ENCODE measurements at places on chromosomes 16 and 17.

DNA sequence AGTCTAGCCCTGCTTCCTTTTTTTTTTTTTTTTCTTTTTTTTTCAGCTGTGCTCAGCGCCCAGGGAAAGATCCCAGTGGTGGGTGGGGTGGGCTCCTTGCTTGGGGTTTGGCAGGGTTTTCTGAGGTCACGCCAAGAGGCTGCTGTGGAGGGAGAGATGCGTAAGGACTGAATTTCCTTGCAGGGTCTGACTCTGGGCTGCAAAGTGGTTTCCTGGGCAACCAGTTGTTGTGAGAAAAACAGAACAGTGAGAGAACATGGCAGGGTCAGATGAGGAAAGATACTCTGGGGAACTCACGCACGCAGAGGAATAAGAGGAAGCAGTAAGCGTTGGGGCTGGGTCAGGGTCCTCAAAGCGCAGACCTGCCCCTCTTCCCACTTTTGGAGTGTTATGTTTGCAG is 119.5 kb downstream of the IRF8 start:
- no peak for DNase-seq

DNA sequence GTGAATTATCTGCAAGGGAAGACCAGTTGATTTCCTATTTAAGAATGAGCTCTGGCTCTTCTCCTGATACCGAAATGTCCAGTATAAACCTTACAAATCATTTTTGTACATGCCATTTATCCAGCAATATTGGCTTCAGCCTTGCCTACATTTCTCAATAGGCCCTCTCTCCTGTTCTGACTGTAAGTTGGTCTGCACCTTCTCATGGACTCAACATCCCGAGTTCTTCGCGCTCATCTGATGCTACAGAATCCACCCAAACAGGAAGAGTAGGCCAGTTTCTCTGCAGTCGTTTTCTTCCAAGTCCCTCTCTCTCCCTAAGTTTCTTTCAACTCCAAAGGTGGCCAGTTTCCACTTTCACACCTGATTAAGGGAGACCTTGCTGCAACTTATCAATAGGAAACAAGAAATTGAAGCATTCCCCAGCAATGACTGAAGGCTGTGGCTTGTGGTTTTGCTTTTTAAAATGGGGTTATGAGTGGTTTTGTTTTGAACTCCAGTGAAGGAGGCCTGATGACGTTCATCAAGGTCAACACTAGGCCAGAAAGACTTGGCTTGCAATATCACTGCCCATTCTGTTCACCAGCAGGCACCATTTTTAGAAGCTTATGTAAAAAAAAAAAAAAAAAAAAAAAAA is 383.0 kb downstream of the MAF start:
- no peak for DNase-seq

- DNase-seq, result no peak
Measured at GRCh38 chr17:72121164-72122009, 567 bp downstream of the SOX9 start.

GRCh38 chr17:38912221-38912813 is 13.1 kb upstream of the LASP1NB start:
- DNase-seq, result no peak

DNA sequence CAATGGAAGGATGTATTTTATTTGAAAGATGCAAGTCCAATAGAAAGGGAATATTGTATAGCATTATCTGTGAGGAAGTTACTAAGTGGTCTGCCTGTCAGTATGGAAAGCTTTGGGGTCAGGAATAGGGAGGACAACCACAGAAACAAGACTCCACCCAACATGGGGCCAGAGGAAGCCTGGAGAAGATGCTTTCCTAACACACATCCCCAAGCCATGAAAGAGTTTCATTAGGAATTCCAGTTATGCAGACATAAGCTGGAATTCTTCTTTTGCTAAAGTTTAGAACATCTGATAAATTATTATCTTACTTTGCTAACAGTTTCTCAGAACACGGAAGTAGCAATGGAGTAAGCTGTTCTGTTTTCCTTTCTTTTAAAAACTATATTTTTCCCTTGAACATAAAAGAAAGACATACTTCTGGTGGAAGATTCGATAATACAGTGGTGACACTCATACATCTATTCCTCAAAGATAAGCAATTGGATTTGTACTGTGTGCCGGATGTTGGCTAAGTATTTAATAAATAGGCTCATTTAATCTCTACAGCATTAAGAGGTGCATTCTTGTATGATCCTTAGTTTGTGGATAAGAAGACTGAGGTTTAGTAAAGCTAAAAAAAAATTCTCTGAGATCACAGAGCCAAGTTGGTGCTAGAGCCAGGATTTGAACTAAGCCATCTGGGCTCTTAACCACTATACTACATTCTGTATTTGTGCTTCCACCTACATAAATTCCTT is 51.0 kb upstream of the GAS7 start:
- DNase-seq, result no peak

DNA sequence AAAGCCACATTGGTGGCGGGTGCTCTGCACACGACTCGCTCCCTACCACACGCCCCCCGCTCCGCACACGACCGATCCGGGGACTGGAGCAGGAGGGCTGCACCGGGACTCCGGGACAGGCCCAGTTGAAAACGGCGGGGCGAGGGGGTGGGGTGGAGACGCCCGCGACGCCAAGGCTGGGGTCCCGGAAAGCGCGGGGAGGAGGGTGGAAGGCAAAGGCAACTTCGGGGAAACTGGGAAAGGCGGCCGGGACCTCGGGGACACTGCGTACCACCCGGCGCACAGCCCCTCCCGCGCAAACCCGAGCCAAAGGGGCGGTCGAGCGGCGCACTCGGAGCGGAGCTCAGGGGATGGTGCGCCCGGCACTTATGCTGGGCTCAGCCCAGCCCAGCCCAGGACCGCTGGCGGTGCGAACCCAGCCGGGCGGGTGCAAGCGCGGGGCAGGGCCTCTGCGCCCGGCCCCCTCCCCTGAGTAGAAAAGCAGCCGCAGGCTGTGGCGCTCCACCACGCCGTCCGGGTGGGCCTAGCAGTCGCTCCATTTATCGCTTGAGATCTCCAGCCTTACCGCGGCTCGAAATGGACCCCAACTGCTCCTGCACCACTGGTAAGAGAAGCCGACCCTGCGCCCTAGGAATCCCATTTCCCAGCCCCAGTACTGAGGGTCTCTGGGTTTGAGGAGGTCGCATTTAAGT is at the start of gene MT1M:
Gene MT1M (plus strand): TSS at position 504 of the 692 bp plus-strand sequence. CDS start 73 bp downstream, at position 577.
- no peak for DNase-seq

- no peak for DNase-seq
Measured at GRCh38 chr17:81026266-81027036, 8.5 kb upstream of the BAIAP2 start.

- peak; percentile 0 for DNase-seq
Measured at GRCh38 chr16:57519796-57520360, 16.5 kb downstream of the CCDC102A start.

- no peak for DNase-seq
Measured at GRCh38 chr16:75111514-75111940, 5.1 kb downstream of the LDHD start.

GRCh38 chr16:61210076-61210475 is 826.2 kb downstream of the CDH8 start:
- no peak for DNase-seq

GRCh38 chr16:11403920-11404319 is 58.7 kb downstream of the RMI2 start:
- no peak for DNase-seq

GRCh38 chr16:50470687-50471086 is 77.5 kb upstream of the NKD1 start:
- no peak for DNase-seq

DNA sequence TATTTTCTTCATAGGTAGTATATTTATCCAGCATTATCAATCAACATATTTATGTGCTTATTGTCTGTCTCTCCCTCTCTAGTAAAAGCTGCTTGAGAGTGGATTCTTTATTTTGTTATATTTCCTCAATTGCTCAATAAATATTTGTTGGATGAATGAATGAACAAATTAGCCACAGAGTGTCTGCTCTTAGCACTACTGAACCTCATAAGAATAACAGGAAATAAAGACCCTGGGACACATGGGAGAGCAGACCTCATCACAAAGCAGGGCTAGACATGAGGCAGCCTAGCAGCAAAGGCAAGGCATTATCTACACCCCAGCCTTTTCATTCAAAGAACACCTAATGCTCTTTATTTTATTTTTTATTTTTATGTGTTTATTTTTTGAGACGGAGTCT is 34.9 kb upstream of the TANC2 start:
- DNase-seq, result no peak

GRCh38 chr17:62892870-62893338 is 73.1 kb upstream of the TANC2 start:
- no peak for DNase-seq

DNA sequence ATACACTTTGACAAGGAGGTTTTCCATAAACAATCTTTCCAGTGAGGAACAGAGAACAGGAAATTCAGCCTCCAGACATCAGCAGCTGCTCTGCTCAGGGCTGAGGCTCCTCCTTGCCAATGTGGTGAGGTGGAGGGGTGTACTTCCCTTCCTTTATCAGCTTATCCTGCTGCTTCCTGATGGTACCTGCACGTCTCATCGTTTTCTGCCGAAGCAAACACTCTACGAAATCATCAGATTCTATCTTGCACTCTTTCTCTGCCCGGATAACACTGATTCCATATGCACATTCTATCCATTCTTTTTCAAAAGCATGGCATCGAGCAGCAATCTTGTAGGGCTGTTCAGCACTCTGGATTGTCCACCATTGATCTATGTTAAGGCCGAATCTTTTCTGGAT is 15.4 kb upstream of the SEZ6 start:
- DNase-seq, result no peak

DNA sequence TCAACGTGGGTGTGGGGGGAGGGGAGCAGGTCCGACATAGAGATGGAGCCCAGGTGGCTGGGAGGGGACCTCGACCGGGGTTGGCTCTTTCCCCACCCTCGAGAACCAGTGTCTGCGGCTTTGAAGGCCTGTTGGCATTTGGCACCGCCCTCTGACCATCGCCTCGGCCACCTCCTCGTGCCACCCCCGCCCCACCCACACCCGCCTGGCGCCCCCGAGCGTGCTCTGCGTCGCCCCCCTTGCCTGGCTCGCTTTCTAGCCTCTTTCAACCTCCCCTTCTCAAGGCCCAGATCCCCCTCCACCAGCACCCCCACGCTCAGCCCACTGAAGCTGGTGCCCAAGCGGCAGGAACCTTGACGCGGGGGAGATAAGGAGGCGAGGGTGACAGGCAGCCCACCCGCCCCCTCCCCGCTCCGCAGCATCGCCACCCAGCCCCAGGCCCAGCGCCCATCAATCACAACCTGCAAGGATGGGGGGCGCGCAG is 619 bp downstream of the CACNB1 start:
- DNase-seq, result no peak

Data from NCI-H748 treated with DMSO at 0.1 percent for 48 hours (cell line).